Smooth muscle cell of the pulmonary artery (primary cell): ENCODE measurements at places on chromosomes 1 and 21. TPM values are rescaled to one million over a fixed set of nuclear protein-coding genes. Genes with fewer than 3 reads are reported as not detected.

Gene TRAF3IP3
- total RNA-seq: not detected in 2 replicates

Gene SLC22A15
- total RNA-seq: 4.9 and 5.0 TPM in 2 replicates

Gene OR2T33
- total RNA-seq: not detected in 2 replicates

Gene S100A12
- not detected in 2 replicates for total RNA-seq

Gene HSD3B2
- total RNA-seq: not detected in 2 replicates

Gene NBPF26
- total RNA-seq: 21.2 and 28.0 TPM in 2 replicates

Gene CMPK1
- 120 and 143 TPM in 2 replicates for total RNA-seq

Gene SLC26A9
- total RNA-seq: not detected in 2 replicates

Gene PTCH2
- 0.26 and 0.33 TPM in 2 replicates for total RNA-seq

Gene GPR52
- total RNA-seq: 0.78 and 1.1 TPM in 2 replicates
